ENCODE measurements at places on chromosomes 12 and 14. TPM values are rescaled to one million over a fixed set of nuclear protein-coding genes. Genes with fewer than 3 reads are reported as not detected.
A peak's percentile ranks its signal among the peaks of the same experiment; 100 is the strongest.

- DNase-seq: peak; percentile 45
- peak overlapping the region; percentile 48 for H3K4me3 ChIP-seq
- H3K36me3 ChIP-seq: no peaks in the 10 kb centered on the region
- H3K27me3 ChIP-seq: no peaks in the 10 kb centered on the region
Observed at GRCh38 chr14:90850487-90850886, 34.3 kb upstream of the TTC7B start.

- no peak overlapping the region for H3K27ac ChIP-seq
- H3K4me3 ChIP-seq: no peak overlapping the region
- no peaks in the 10 kb centered on the region for H3K36me3 ChIP-seq
Observed at GRCh38 chr14:33956640-33957039, 5.8 kb upstream of the EGLN3 start.

DNA sequence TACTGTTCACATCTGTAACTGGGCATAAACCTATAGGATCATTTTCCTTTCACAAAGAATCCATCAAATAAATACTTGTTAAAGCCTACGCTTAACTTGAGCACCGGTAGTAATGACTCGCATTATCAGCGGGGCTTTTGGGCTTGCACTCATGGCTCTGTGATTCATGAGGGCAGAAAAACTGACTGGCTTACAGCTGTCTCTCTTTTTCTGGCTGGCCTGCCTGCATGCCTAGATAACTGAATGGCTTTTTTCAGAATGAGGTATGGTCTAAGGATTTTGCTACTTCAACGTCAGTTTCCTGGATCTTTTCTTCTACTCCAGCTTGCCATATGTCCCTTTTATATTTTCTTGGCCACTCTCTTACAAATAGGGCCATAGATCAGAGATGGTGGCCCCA is 531.1 kb downstream of the NRXN3 start:
- no peaks in the 10 kb centered on the region for H3K27me3 ChIP-seq
- no peak for DNase-seq

DNA sequence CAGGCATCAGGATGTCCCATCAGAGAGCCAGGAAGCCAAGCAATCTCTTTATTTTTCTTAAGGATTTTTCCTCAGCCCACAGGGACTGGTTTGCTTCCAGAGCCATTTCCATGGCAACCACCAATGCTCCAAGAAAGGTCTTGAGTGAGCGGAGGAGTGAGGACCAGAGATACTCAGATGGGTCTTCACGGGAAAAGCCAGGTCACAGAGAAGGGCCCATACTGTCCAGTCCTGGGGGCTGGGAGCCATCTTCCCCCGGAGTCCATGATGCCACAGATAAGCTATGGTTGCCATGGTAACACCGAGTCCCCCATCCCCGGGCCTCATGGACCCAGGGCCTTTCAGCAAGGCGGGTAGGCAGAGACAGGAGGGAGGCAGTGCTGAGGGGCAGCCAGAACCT is 28.6 kb downstream of the CMKLR1 start:
- H3K4me3 ChIP-seq: no peak overlapping the region
- H3K4me1 ChIP-seq: peaks cover 10% of the 10 kb centered on the region
- H3K36me3 ChIP-seq: no peaks in the 10 kb centered on the region
- no peak overlapping the region for H3K27ac ChIP-seq
- H3K27me3 ChIP-seq: peaks cover 9% of the 10 kb centered on the region

DNA sequence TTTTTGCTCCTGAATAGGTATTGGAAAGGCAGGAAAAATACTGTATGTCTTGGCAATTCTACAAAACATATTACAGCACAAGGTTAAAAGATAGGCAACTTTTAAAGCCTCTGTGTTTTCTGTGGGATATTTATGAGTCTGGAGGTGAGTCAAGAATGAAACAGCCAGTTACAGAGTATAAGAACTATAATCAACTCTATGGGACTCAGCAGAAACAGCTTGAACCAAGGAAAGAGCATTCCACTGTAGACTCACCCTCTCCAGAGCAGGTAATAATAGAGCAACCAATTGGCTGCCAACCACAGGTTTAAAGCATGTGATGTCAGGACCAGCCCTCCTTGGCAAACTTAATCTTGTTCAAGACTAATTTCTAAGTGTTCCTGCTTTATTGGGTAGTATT is 100.5 kb upstream of the MDM1 start:
- H3K27ac ChIP-seq: no peak overlapping the region
- no peak overlapping the region for H3K4me3 ChIP-seq
- no peaks in the 10 kb centered on the region for H3K36me3 ChIP-seq

GRCh38 chr12:53231921-53232645 is at the start of gene RARG:
RARG (minus strand) TSS chr12:53232209; CDS start chr12:53227545, 4,664 bp downstream.
- peak within 1 kb of the TSS; percentile 89 for H3K27ac ChIP-seq
- no peaks in the 10 kb centered on the region for H3K27me3 ChIP-seq
- peaks cover 55% of the 10 kb centered on the region for H3K4me1 ChIP-seq

DNA sequence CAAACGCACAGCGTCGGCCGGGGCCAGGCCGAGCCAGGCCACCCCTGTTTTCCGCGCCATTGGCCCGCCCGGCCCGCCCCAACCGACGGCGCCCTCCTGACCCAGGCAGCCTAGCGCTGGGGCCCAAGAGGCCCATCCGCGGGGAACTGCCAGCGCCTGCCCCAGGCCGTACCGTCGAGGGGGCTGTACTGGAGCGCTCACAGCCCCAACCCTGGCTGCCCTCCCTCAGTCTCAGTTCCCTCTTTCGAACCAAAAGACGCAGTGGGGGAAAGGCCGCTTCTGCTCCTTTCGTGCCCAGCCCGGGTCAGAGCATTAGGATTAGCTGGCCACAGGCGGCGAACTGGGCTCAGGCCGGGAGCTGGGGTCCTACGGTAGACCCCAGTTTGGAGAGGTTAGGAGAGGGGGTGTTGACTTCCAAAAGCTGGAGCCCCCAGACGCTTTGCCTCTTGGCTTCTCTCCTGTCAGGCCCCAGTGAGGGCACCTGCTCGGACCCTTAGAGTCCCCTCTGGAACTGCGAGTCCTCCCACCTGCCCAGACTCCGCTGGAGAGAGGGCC is 1.9 kb downstream of the NKX2-1 start:
- peaks cover 11% of the 10 kb centered on the region for H3K4me1 ChIP-seq
- H3K4me3 ChIP-seq: no peak overlapping the region
- H3K27me3 ChIP-seq: no peaks in the 10 kb centered on the region
- no peaks in the 10 kb centered on the region for H3K36me3 ChIP-seq
- no peak for DNase-seq

DNA sequence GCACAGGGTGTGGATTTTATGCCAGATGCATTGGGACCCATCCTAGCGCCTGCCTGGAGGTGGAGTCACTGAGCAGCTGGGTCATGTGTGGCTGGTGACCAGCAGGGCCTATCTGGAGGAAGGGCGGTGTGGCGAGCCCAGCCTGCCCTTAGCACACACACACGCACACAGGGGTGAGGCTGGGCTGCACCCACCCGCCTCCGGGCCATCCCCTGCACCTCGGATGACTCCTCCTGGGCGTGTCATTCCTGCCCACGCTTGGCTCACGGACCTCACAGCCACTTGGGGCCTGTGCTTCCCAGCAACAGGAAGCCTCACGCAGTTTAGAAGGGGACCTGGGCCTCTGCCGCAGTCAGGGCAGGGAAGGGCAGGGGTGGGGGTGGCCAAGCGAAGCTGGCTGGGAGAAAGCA is 36.2 kb upstream of the FZD10 start:
- H3K4me3 ChIP-seq: no peak overlapping the region
- H3K27me3 ChIP-seq: no peaks in the 10 kb centered on the region
- H3K27ac ChIP-seq: no peak overlapping the region
- no peaks in the 10 kb centered on the region for H3K4me1 ChIP-seq
- H3K36me3 ChIP-seq: no peaks in the 10 kb centered on the region

DNA sequence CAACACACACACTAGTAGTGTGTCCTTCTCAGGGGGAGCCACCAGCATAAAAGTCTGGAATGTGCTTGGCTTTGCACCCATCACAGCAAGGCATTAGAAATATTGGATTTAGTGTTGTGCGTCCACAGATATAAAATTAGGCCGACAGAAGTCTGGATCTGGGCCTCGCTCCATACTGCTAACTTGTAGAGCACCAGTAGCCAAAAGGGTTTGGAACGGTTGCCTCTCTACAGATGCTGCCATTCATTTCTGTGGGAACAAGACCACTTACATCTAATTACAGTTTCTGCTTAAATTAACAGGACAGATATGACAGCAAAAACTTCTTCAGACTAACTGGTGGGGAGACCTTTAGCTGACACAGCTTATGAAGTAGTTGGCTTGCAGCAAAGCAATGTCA is 94.2 kb downstream of the EXOC5 start:
- DNase-seq: no peak
- no peak overlapping the region for H3K27ac ChIP-seq
- H3K36me3 ChIP-seq: no peaks in the 10 kb centered on the region

DNA sequence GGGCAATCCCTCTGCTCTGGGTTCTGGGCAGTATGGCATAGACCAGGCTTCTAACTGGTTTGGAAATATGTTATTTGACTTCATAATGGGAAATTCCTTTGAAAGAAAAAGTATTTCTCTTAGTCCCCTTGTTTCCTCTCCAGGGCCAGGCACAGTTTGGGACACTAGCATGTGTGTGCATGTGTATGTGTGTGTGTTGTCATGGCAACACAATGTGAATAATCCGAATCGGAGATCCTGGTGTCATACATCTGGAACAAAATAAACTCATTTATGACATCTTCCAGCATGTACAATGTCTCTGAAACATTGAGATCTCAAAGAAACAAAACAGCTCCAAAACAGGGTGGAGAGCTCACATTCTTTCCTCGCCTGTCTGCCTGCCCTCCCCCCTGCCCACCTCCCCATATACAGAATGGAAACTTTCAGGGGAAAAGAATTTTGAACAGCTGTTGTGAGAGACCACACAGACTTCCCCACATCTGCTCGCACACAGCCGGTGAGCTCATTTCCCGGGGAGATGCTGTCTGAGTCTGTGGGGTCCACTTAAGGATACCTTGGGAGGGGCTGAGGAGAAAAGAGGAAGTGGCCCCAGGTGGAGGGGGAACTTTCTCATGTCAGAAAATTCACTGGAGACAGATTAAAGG is 55.5 kb upstream of the PARP11 start:
- no peaks in the 10 kb centered on the region for H3K36me3 ChIP-seq
- H3K27ac ChIP-seq: no peak overlapping the region
- DNase-seq: no peak
- H3K27me3 ChIP-seq: peaks cover 94% of the 10 kb centered on the region
- no peaks in the 10 kb centered on the region for H3K4me1 ChIP-seq

- no peak for DNase-seq
- H3K4me1 ChIP-seq: no peaks in the 10 kb centered on the region
- peaks cover 4% of the 10 kb centered on the region for H3K36me3 ChIP-seq
Observed at GRCh38 chr12:42447371-42447786, 121.4 kb downstream of the PPHLN1 start.

DNA sequence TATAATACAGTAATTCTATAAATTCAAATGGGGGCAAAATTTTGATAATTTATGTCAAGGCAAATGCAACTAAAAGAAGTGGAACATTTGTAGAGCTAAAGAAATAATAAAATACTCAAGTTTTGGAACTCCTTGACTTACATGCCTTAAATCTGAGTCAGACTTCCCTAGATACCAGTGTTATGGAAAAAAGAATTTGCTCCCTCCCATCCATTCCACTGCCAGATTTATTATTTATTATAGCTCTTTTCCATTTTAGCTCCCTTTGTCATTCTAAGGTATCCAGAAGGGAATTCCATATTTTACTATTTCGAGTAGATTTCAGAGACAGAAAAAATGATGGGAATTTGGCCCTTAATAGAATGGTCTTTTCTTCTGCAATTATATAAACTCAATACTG is 44.0 kb downstream of the RHOJ start:
- no peaks in the 10 kb centered on the region for H3K36me3 ChIP-seq
- H3K27me3 ChIP-seq: peaks cover 18% of the 10 kb centered on the region
- no peaks in the 10 kb centered on the region for H3K4me1 ChIP-seq
- H3K4me3 ChIP-seq: no peak overlapping the region
- H3K27ac ChIP-seq: no peak overlapping the region

- H3K27ac ChIP-seq: no peak overlapping the region
- no peaks in the 10 kb centered on the region for H3K4me1 ChIP-seq
- DNase-seq: no peak
- no peak overlapping the region for H3K4me3 ChIP-seq
- H3K36me3 ChIP-seq: no peaks in the 10 kb centered on the region
Observed at GRCh38 chr14:59679872-59680271, 103.3 kb upstream of the CCDC175 start.

GRCh38 chr12:124519746-124520145 is 47.7 kb downstream of the NCOR2 start:
- DNase-seq: no peak
- H3K4me3 ChIP-seq: no peak overlapping the region
- H3K27me3 ChIP-seq: no peaks in the 10 kb centered on the region
- H3K4me1 ChIP-seq: peaks cover 60% of the 10 kb centered on the region
- peak overlapping the region; percentile 88 for H3K27ac ChIP-seq
- H3K36me3 ChIP-seq: no peaks in the 10 kb centered on the region

- no peak for DNase-seq
- H3K27me3 ChIP-seq: peaks cover 24% of the 10 kb centered on the region
- H3K36me3 ChIP-seq: no peaks in the 10 kb centered on the region
- H3K27ac ChIP-seq: no peak overlapping the region
Observed at GRCh38 chr12:109621211-109621694, 47.7 kb downstream of the MVK start.

DNA sequence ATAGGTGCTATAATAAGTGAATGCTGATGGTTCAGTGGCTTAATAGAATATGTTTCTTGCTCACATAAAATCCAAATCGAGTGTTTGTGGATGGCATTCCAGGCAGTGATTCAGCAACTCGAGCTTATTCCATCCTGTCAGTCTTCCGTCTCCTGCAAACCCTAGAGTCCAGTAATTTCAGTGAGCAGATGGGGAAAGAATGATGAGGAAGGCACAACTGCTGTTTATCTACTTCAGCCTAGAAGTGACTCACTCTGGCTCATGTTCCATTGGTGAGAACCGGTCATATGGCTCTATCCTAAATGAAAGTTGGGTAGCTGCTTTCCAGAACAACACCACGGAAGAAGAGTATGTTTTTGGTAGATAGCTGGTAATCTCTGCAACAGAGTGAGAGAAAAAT is 421.8 kb upstream of the PDE3A start:
- no peaks in the 10 kb centered on the region for H3K36me3 ChIP-seq
- no peaks in the 10 kb centered on the region for H3K27me3 ChIP-seq
- H3K4me1 ChIP-seq: no peaks in the 10 kb centered on the region
- no peak overlapping the region for H3K4me3 ChIP-seq

DNA sequence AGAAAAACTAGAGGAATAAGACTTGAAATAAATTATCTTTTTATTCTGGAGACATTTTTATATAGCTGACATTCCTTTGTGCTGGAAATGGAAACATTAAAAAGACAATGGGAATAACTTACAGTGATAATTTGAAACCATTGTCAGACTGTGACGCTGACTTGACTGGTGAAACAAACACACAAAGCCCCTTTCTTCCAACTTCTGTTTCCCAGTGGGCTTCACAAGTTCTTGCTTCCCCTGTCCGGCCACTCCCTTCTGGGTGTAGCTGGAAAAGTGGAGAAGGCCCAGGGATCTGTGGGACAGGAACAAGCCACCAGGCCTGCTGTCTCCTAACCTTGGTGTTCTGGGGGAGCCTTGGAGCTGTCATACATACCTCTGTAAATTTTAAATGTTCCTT is 58.8 kb downstream of the PELI2 start:
- no peaks in the 10 kb centered on the region for H3K36me3 ChIP-seq
- no peak overlapping the region for H3K4me3 ChIP-seq
- H3K27me3 ChIP-seq: peaks cover 17% of the 10 kb centered on the region
- DNase-seq: no peak
- peaks cover 2% of the 10 kb centered on the region for H3K4me1 ChIP-seq
- no peak overlapping the region for H3K27ac ChIP-seq

- no peaks in the 10 kb centered on the region for H3K36me3 ChIP-seq
- H3K4me1 ChIP-seq: no peaks in the 10 kb centered on the region
- no peak for DNase-seq
- no peak overlapping the region for H3K4me3 ChIP-seq
- H3K27me3 ChIP-seq: no peaks in the 10 kb centered on the region
Observed at GRCh38 chr12:7171854-7172253, 17.6 kb upstream of the PEX5 start.

ACYP1 gene
- total RNA-seq: 30.7 TPM

BATF gene
- 0.69 TPM for total RNA-seq

SERPINA10 gene
- total RNA-seq: not detected

PRH2 gene
- not detected for total RNA-seq

RTRAF gene
- total RNA-seq: 190 TPM

KCNC2 gene
- not detected for total RNA-seq

SLC6A12 gene
- 0.64 TPM for total RNA-seq

Measured in HCT116 (cell line).